Activated CD8-positive, alpha-beta memory T cell treated with anti-CD3 and anti-CD28 coated beads for 48 hours (primary cell): ENCODE measurements at places on chromosomes 16 and 17.
A peak's percentile ranks its signal among the peaks of the same experiment; 100 is the strongest.

- peak; percentile 90 for DNase-seq
Measured at GRCh38 chr17:17836250-17836817, 452 bp downstream of the SREBF1 start.

DNA sequence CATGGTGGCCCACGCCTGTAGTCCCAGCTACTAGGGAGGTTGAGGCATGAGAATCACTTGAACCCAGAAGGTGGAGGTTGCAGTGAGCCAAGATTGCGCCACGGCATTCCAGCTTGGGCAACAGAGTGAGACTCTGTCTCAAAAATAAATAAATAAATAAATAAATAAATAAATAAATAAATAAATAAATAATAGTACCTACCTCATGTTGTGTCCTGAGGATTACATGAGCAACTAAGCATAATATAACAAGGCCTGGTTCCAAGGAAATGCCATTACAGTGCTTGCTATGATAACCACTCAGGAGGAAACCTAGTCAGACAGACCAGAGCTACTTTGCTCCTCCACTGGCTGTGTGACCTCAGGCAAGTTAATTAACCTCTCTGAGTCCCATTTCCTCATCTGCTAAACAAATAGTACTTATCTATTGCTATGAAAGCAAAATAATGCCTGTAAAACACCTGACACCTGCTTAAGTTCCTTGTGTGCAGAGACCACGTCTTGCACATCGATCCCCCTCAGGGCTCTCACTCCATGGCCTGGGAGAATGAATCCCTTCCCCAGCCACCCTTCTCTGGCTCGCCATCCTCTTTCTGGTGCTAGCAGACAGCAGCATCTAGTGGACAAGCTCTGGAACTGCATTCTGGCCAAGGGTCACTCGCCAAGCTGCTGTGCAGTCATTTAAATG is 7.5 kb downstream of the EPOP start:
- DNase-seq: no peak

- DNase-seq: no peak
Measured at GRCh38 chr16:85900027-85900792, 1.2 kb downstream of the IRF8 start.

DNA sequence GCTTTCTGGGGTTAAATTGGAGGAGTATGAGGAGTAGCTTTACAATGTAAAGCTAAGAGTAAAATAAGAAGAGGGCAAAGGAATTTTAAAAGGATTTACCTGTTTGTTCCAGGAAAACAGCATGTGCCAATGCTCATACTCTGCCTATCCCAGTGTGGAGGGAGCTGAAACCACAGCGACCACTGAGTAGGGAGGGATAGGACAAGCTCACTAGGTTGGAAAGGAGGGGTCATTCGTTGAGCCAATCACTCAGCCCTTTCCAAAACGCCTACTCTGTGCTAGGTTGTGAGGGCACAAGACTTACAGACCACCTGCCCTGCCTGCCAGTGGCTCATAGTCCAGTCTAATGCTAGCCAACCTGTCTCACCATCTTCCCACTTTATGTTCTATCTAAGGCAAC is 1.1 kb upstream of the DNAJC7 start:
- DNase-seq: no peak

DNA sequence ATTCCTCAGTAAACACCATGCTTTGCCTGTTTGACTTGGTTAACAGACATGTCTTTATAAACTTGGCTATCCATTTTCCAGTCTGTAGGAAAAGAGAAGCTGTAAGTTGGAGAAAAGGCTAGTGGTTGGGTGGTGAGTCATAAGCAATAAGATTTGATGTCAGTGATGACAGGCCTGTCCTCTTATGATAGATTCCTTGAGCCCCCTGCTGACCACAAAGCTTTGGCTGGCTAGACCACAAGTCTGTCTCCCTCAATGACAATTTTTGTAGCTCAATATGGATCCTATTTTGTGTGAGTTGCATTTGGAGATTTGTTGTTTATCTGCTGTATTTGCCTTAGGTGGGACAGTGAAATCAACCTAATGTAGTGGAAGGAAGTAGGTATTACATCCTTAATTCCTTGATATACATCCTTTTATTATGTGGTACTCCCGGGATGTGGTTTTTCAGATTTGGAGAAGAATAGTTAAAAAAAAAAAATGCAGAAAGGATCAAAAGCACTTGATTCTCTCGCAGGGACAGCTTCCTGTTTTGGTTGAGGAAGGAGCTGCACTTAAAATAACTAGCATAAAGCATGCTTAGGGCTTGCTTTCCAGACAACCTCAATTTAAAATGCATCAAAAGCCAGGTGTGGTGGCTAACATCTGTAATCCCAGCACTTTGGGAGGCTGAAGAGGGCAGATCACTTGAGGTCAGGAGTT is 67.4 kb downstream of the SIAH1 start:
- DNase-seq: no peak

- DNase-seq: no peak
Measured at GRCh38 chr16:82748026-82748425, 121.3 kb downstream of the CDH13 start.

- DNase-seq: no peak
Measured at GRCh38 chr17:42832213-42832933, 824 bp upstream of the PSME3 start.

- no peak for DNase-seq
Measured at GRCh38 chr17:17886226-17886625, 49.4 kb upstream of the SREBF1 start.

GRCh38 chr17:78359321-78359996 is 418 bp downstream of the SOCS3 start:
- DNase-seq: no peak

DNA sequence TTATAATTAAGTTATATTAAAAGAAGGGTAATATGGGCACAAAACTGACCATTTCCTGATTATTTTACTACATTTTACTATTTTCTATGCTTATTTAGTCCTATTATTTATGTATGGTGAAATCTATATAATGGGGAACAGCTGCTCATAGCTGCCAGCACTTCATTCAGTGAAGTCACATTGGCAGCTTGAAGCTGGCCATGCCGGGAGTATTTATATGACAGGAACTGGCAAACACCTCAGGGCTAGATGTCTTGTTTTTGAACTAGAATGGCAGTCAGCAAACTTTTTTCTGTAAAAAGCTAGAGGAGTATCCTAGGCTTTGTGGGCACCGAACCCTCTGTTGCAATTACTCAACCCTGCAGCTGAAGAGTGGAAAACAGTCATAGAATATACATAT is 104.1 kb downstream of the CDH13 start:
- DNase-seq: no peak

- DNase-seq: no peak
Measured at GRCh38 chr16:9862327-9862726, 319.9 kb downstream of the GRIN2A start.

DNA sequence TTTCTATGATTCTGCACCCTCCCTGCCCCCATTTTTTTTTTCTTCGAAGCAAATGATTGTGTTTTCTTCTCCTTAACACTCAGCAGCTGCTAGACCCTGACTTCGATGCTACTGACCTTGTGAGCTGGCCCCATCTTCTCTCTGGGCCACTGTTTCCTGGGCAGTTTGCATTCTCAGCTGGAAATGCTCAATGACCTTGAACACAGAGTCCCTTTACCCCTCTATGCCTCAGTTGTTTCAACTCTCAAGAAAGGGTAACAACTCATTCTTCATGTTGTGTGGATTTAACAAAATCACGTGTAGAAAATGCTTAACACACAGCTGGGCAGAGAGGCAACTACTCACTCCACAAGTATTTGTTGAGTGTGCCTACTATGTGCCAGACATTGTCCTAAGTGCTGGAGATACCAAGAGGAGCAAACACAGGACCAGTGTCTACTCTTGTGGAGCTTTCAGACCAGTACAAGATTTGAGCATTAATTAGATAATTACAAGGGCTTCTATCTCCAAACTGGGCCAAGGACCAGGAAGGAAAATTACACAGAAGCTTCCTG is 66.2 kb downstream of the IQCK start:
- no peak for DNase-seq

DNA sequence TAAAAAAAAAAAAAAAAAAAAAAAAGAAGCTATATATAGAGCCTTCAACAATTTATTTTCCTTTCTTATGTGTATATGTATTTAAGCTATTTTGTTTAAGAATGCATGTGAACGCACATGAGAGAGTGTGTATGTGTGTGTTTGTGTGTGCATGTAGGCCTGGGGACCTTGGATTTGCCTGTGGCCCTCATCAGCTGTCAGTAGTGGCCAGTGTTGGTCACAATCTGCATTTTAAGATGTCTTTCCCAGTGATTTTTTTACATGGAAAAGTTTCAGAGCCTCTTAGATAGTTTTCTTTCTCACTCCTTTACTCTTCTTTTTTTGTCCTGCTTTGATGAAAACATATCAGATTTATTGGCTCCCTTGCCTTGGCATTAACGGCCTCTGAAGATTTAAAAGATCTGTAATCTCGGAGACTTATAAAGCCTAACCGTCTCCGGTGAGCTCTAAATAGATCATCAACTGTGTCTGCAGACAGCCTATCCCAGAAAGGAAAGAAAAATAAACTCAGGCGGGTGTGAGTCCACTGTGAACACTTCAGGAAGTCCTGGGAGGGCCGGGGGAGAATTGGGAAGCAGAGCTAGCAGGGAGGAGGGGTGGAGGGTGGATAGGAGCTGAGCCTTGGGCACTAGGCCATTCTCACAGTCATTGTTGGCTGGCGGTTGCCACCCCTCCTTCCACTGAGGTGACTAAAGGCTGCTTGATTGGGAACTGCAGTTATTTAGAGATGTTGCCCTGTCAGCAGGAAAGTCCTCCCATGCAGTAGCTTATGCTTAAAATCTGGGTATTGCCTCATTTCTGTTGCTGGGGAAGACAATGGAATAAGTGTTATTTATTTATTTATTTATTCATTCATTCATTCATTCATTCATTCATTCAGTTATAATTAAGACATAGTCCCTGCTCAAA is 86.8 kb downstream of the WWP2 start:
- no peak for DNase-seq

- no peak for DNase-seq
Measured at GRCh38 chr16:86026916-86027315, 128.0 kb downstream of the IRF8 start.

DNA sequence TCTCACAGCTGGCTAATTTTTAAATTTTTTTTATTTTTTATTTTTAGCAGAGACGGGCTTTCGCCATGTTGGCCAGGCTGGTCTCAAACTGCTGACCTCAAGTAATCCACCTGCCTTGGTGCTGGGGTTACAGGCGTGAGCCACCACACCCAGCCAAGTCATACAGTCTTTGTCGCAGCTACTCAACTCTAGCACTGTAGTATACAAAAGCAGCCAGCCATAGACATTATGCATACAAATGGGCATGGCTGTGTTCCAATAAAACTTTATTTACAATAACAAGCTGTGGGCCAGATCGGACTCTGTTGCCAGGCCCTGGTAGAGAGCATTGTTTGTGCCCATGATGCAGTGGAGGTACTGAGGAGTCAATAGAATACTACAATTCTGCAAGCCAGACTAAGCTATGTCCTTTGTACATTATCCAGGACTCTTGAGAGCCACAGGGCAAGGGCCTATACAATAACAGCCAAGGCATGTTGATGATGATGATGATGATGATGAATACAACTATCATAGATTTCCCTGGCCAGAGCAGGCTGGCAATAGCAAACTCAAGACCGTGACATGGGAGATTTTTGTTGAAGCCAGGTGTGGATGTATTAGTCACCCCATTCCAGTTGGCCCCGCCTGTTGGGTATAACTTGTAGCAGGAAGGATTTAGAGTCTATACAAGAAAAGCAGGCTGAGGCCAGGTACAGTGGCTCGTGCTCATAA is 101.8 kb downstream of the MYH11 start:
- DNase-seq: no peak

DNA sequence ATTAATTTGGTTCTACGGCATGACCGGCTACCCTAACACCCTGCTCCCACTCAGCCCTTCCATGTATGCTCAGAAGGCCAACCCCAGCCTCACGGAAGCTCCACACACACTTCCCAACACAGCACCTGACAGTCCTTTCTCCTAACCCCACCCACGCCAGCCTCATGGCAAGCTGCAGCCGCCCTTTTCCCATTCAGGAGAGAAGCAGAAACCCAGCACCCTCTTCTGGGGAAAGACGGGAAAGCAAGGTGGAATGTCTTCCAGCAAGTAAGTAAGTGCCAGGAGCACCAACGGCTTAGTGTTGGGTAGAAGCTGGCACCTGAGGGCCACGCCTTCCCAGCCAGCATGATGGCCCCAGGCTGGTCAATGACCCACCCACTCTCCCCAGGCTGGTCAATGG is 32.1 kb downstream of the ABR start:
- DNase-seq: no peak

DNA sequence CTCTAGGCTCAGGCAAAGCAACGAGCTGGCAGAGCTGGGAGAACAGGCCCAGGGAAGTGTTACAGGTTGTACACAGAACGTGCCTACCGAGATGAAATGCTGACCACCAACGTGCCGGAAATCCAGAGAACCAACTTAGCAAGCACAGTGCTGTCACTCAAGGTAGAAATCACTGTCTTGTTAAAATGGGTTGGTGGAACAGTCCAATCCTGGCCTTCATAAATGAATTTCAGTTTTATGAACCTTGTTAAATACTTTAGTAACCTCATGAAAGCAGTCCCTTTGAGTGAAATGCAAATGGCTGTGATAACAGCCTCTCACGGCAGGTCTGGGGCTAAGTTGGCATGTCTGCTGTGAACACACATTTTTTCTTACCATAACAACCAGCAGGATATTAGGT is 29.0 kb downstream of the ETV4 start:
- DNase-seq: no peak

- no peak for DNase-seq
Measured at GRCh38 chr16:23999663-24000062, 163.9 kb downstream of the PRKCB start.

DNA sequence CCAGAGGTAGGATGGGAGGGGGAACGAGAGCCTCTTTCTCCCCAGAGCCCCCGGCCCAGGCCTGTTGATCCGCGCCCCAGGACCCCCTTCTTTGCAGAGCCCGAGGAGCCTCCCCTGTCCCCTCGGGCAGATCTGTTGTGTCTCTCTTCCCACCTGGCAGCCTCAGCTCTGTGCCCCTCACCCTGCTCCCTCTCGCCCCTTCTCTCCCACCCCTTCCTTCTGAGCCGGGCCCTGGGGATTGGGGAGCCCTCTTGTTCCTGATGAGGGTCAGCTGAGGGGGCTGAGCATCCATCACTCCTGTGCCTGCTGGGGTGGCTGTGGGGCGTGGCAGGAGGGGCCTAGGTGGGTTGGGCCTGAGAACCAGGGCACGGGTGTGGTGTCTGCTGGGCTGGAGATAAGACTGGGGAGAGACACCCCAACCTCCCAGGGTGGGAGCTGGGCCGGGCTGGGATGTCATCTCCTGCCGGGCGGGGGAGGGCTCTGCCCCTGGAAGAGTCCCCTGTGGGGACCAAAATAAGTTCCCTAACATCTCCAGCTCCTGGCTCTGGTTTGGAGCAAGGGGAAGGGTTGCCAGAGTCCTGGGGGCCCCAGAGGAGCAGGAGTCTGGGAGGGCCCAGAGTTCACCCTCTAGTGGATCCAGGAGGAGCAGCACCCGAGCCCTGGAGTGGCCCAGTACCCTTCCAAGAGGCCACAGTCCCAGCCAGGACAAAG is 65.4 kb downstream of the MRC2 start:
- no peak for DNase-seq

- DNase-seq: no peak
Measured at GRCh38 chr17:34458266-34458665, 95.2 kb upstream of the CCL1 start.
